ENCODE measurements at places on chromosomes 6 and 20.

DNA sequence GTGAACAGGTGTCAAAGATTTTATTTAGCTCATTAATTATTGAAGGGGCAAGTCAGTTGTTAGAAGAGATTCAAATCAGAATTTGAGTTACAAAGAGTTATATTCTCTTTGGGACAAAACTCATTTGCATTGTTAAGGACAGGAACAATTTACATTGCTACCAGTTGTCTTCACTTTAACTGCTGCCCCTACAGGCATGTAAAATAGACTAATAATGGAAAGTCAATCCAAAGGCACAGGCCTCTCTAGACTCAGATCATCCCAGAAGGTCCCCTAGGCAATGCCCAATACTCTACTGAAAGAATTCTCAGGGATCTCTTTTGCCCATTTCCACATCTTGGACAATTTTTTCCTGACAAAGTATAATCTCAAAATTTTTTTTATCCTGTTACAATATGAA, 95.7 kb downstream of the SCP2D1 start:
- DNase-seq = no peak

DNA sequence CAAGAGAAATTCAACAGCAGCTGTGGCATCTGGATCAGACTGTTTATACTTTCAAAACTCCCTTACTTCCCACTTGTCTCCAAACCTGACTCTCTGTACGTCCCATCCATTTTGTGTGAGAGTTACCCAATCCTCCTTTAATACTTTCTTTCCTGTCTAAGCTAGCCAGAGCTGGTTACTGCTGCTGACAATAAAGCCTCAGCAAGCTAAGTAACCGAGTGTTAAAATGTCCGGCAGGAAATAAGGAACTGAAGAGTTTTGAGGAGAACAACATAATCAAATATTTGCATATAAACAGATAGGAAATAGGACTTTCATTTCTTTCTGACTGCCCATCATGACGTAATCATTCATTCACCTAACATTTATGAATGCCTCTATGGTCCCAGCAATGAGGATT, 11.6 kb downstream of the TMEM30A start:
- no peak for DNase-seq

DNA sequence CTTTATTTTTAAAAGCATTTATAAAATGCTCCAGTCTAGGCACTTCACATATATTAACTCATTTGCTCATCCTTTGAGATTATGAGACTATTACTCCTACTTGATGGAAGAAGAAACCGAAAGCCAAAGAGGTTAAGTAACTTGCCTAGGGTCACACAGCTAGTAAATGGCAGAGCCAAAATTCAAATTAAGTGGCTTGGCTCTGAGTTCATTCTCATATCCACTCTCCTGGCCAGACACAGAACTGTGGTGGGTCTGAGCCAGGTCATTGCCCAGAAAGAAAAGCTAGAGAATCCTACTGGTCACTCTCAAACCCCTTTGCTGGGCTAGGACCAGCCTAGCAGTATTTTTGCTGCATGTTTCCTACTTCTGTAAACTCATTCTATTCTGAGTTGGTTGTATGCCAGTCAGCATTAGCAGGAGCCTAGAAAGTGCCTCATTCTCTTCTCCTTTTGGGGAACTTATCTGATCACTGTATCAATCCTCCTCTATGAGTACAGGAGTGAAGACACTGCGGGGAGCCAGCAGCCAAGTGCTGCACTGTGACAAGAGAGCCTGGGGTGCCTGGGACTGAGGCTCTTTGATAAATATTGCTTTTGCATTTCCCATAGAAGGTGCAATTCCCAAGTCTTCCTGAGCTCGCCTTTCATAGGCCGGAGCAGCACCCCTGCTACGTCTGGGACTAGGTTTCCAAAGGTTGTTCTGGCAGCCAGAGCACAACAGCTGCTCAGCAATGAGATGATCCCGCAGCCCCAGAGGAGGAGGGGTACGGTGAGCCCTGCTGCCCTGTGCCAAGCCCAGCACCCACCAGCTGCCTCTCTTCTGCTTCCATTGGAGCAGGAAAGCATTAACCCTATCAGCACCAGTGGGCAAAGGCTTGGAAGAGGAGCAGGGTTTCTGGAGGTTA, 728.3 kb downstream of the MAFB start:
- DNase-seq = no peak

DNA sequence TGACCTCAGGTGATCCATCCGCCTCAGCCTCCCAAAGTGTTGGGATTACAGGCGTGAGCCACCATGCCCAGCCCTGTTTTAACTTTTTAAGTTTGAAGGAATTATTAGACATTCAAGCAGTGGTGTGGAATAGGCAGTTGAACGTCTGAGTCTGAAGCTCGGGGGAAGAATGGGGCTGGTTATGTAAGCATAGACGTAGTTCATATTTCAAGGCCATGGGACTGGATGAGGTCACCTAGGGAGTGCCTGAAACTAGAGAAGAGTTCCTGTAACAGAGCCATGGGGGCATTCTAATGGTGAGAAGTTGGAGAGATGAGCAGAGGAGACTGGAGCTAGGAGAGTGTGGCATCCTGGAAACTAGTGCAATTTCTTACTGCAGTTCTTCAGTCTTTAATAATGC, 6.4 kb downstream of the CDKAL1 start:
- no peak for DNase-seq

DNA sequence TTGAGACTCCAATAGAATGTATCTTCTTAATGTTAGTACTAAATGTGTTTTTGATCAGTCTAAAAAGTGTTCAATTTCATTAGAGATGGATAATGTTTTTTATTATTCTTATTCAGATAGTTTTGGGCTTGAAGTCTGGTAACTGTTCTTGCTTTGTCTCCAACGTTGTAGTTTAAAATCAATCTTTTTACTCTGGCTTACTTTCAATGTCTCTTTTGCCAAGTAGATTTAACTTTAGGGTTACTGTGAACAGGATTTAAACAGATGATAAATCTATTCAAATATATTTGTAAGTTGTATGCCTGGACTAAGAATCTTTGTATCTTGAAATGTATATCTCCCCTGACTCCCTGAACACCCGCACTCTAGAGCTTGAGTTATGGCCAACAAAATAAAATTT, 51.1 kb downstream of the SGK1 start:
- no peak for DNase-seq

DNA sequence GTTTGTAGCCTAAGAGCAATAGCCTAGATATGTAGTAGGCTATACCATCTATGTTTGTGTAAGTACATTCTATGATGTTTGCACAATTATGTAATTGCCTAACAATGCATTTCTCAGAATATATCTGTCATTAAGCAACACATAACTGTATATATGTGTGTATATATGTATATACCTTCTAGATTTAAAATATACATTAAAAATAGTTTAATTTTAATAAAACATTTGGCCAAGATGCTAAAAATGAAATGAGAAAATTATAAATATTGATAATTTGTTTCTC, 20.6 kb downstream of the SESN1 start:
- DNase-seq = no peak

- no peak for DNase-seq
These were observed 1088.2 kb upstream of the CITED2 start for GRCh38 chr6:140462453-140463311.

GRCh38 chr20:59350330-59351156, 50.1 kb downstream of the EDN3 start:
- no peak for DNase-seq

- DNase-seq = no peak
These were observed 43.6 kb upstream of the SLC22A23 start for GRCh38 chr6:3500262-3501014.

- DNase-seq = peak; percentile 73
These were observed 814.8 kb downstream of the MAFB start for GRCh38 chr20:39874049-39874893.

GRCh38 chr6:36916126-36916525, 30.4 kb downstream of the C6orf89 start:
- no peak for DNase-seq

DNA sequence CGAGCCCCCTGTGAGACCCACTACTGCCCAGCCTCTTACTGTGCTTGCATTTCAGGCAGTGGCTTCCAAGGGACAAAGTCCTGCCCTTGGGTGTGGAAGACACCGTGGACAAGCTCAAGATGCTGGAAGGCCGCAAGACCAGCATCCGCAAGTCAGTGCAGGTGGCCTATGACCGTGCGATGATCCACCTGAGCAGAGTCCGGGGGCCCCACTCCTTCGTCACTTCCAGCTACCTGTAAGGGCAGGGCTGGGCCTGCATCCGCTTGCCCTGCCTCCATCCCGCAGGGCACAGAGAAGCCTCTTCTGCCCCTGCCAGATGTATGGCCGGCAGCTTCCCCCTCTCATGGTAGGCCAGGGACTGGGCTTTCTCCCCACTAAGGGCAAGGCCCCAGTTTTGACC, 33.8 kb downstream of the BRPF3 start:
- no peak for DNase-seq

DNA sequence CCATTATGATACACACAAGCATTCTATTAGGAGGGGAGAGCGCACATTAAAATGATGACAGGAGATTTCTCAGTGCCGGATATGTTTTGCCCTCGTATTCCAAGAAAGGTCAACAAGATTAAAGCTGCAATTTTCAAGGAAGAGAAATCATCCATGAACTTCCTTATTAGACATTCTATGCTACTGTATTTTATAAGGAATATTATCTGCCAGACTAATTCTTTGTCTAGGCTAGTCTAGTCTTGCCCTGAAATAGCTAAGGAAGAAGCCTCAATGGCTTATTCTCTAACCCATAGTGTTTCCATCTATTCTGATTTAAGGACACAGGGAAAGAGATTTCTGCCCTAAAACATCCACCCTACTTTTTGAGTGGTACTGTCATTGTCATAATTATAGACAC, 315.4 kb downstream of the ADGRG6 start:
- DNase-seq = no peak

DNA sequence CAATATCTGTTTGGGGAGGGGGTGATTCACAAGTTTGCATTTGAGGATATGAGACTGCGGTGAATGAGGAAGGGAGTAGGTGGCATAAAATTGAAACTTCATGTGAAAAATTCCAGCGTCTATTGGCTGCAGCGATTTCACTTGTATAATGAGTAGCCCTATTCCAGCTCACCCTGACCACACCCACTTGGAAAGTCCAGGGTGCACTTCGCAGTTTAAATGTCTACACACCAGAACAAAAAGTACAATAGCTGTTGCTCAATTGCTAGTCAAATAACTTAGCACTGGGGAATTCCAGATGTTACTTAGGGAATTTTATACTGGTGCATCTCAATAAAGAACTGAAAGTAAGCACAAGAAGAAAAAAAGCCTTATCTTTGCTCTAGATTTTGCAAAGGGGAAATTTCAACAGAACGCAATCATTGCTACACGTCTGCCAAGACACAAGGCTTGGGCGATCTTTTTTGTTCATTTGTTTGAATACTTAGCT, 6.3 kb downstream of the TNFAIP3 start:
- DNase-seq = peak; percentile 60

DNA sequence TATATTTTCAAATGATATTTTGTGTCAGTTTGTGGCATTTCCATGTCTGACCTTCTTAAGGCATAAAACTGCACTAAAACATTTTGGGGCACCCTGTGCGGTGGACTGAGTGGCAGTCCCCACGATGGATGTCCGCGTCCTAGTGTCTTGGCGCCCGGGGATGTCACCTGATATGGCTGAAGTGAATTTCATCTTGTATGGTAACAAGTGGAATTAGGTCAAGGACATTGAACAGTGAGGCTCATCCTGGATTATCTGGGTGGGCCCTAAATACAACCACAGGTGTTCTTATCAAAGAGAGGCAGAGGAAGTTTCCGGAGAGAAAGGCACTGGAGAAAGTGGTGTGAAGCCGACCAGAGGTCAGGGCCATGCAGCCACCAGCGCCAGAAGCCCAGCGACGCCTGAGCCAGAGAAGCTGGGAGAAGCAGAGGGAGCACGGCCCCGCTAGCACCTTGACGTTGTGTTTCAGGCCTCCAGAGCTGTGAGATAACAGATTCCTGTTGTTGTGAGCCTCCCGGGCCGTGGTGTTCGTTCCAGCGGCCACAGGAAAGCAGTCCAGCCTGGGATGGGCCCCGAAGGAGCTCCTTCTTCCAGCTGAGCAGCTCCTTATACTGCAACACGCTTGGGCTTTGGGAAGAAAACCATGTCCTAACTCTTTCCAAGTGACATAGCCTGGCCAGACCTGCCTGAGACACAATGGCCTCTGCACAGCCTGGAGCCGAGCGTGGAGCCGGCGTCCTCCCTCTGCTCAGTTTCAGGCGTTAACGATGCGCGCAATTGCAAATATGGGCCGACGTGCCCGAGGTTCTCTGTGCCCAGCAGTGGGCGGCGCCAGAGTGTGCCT, 22.5 kb downstream of the THBS2 start:
- no peak for DNase-seq

GRCh38 chr6:150667359-150667758, 67.7 kb downstream of the PLEKHG1 start:
- no peak for DNase-seq

DNA sequence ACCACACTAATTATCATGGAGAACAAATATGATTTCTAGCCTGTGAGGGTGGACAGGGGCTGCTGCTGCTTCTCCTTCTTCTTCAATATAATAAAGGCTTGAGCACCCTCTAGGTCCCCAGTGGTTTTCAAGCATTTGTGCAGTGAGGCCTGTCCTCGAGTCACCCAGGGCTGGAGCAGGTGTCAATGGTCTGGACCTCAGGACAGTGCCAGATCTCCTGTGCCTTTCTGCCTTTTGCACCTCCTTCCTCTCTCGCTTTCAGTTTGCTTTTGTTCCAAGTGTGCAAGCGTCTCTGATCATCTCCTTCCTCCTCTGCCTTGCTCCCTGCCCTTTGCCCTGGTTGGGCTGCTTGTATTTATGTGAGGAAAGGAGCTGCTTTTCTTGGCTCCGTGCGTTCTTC, 152.2 kb upstream of the SYNDIG1 start:
- no peak for DNase-seq

DNA sequence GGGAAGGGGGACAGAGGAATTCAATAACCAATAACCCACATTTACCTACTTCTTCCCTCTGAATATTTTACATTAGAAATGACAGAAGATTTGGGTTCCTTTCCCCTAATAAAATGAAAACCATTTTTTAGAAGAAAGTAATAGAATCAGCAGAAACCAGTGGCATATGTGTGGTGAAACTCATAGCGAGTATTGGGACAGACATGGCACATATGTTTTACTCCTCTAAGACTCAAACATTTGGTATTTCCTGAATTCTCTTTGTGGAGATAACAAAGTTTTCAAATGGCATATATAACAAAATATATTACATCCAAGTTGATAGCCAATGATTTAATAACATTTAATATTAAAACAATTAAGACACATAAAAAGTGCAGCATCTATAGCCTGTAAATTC, 12.9 kb upstream of the BEND3 start:
- no peak for DNase-seq
